ENCODE measurements at places on chromosomes 1 and 21.

DNA sequence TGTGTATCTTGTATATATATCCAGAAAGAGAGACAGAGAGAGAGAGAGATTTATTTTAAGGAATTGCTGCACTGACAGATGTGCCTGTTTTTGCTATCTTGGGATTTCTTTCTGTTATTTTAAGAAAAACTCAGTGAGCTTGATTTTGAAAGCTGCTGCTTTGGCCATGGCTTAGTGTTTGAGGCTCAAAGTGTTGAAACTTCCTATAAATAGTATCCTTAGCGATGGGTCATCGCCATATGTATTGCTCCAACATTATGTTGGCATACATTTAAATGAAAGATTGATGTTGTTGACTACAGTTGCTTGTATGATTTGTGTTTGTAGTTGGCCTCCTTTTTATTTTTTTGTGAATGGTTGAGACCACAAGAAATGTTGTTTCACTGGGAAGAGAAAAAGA, 29.0 kb upstream of the NTPCR start:
- DNase-seq, result no peak

GRCh38 chr1:150365941-150366340, 2.0 kb downstream of the RPRD2 start:
- DNase-seq, result no peak

DNA sequence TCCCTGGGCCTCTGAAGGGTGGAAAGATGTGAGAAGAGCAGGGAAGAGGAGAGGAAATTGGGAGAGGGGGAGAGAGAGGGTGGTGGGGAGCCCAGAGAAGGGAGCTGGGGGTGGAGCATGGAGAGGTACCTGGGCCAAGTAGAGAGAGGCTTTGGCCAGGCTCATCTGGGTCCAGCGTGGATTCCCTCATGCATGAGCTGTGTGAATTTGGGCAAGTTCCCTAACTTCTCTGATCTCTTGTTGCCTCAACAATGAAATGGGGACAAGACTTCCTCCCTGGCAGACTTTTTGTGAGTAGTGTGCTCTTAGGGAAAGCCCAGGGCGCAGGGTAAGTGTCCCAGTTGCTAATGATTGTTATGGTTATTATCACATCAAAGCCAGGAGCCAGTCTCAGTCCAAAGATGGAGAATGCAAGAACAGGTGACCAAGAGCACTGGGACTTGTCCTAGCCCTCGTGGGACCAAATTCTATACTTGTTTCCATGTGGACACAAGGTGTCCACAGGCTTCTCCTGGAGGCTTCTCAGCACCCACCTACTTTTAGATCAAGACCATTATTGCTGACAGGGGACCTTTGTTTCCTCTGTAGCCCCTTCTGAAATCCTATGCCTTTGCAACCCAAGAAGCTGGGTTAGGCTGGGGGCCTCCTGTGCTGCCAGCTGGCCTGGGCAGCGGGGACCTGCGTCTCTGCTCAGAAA, 13.9 kb downstream of the IL6R start:
- no peak for DNase-seq

DNA sequence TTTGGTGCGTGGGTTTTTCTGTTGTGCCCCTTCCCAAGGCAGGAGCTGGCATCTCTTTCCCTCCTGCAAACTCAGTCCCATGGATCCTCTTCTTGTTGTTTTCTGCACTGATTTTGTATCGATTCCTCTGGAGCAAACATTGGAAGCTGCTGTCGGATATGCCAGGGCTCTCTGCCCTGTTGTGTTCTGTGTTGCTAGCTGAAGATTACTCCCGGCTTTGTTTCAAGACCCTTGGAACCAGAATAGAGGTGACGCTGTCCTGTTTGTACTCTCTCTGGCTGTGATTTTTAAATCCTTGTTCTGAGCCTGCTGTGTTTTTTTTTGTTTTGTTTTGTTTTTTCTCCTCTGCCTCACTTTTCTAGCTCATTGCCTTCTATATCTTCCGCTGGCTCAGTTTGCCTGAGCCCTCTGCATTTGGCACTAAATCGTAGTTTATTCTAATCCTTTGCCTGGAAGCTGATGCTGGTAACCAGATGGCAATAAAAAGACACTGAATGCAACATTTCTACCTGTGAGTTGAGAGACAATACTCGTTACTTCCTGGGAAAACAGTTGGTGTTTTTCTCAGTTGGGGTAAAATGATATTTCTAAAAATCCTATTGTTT, 67.0 kb downstream of the BACH1 start:
- no peak for DNase-seq

DNA sequence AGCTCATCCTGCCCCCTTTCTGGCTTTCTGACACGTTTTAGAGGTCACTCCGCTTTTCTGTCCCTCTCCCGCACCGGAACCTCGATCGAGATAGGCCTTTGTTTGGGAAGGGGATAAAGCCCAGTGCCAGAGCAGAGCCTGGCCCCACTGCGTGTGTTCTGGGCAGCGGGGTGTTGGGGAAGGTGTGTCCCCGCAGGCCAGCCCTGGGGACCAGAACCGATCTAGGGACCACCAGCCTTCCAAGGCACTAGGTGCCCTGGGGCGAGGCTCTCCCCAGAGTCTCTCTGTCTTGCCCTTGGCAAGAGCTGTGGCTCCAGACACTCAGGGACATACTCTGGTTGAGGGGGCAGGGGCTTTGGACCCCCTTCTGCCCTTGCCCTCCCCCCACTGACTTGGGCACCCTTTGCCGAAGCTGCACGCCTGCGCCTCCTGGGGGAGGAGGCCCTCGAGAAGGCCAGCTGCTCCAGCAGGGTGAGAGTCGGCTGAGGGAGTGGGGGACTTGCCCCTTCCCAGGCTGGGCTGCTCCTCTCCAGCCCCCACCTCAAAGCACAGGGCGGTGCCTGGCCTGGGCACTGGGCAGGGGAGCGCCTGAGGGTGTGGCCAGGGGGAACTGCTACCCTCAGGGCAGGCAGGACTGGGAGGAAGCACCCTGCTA, 16.4 kb downstream of the PRXL2B start:
- peak; percentile 62 for DNase-seq

DNA sequence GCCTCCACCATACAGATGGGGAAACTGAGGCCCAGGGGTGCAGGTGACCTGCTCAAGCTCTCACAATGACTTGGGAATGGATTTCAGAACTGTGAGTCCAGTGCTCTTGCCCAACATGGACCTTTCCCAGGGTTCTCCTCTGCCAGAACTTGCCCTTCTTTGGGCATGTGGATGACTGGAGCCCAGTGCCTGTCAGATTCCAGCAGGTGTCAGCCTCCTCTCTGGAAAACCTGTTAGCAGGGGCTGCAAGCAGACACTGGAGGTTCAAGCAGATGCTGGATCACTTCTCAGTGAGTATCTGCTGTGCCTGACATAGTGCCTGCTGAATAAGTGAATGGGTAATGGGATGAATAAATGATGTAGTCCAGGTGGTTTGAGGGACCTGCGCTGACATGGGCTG, 314.2 kb upstream of the POU3F1 start:
- no peak for DNase-seq

- DNase-seq, result no peak
Measured at GRCh38 chr1:119926553-119926952, 30.2 kb upstream of the ADAM30 start.

- DNase-seq, result no peak
Measured at GRCh38 chr1:172793823-172794222, 134.9 kb downstream of the FASLG start.

DNA sequence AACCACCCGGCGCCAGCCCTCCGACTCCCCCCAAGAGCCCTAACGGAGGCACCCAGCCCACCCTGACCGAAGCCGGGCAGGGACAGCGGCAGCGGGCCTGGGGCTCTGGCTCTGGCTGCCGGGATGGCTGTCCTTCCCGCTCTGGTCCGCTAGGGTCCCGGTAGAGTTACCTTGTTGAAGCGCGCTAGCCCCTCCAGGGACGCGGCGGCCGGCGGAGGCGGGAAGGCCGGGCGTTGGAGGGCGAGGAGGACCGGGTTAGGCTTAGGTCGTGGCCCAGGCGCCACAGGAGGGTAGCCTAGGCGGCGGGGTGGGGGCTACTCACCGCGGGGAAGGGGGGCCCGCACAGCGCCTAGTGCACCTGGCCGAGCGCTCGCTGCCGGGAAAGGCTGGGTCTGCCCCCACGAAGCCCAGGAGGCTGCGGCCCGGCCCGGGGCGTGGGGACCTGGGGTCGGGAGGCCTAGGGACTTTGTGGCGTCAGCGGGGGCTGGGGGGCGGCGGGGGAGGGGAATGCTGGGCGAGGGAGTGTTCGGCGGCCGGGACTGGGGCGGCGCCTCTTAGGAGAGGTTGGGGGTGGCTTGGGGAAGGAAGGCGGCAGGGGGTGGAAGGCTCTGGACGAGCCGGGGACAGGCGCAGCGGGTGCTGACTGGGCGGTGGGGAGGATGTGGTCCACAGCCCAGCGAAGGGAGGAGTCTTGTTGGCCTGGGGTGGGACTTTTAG, at the start of gene TRIM17:
TRIM17 (minus strand) TSS at position 645 of the 717 bp plus-strand sequence. CDS start 1,789 bp downstream, outside the sequence.
- DNase-seq, result peak; percentile 67

- no peak for DNase-seq
Measured at GRCh38 chr1:208967334-208967733, 616.2 kb upstream of the CAMK1G start.

- DNase-seq, result no peak
Measured at GRCh38 chr1:208308221-208308620, 64.0 kb upstream of the PLXNA2 start.

DNA sequence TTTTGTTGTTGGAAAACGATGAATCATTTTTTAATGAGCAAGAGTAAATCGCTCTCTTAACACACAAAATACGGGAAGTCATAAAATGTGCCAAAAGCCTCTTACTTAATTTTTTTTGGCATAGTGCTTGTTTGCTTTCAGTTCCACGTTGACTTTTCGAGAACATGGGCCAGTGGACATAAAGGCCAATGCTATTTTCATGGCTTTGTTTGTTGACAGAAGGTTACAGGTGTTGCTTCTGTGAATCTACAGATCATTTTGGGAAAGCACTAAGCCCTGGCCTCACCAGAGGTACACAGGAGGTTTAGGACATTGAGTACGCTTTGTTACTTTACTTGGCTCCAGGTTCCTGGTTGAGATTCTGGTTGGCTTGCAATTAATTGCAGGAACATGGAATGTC, 199.4 kb upstream of the HMCN1 start:
- no peak for DNase-seq

GRCh38 chr1:172682812-172683211, 23.9 kb downstream of the FASLG start:
- DNase-seq, result no peak

DNA sequence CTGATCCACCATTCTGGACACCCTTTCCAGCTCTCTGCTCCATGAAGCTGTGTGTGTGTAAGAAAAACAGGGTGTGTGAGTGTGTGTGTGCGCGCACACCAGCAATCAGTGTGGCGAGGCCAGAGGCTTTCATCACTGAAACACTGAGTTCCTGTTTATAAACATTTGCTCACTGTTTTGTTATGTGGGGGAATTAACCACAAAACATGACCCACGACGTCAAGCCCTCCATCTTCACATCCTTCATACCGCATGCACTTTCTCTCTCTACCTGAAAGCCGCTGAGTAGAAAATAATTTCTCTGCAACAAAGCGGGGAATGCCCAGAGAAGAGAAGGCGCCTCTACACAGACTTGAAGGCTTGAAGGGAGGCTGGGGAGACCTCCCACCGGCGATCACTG, 148.9 kb upstream of the IRF2BP2 start:
- no peak for DNase-seq

- DNase-seq, result no peak
Measured at GRCh38 chr21:45128613-45129188, 54.3 kb downstream of the ADARB1 start.

GRCh38 chr1:58981392-58981791, 197.5 kb upstream of the JUN start:
- no peak for DNase-seq

DNA sequence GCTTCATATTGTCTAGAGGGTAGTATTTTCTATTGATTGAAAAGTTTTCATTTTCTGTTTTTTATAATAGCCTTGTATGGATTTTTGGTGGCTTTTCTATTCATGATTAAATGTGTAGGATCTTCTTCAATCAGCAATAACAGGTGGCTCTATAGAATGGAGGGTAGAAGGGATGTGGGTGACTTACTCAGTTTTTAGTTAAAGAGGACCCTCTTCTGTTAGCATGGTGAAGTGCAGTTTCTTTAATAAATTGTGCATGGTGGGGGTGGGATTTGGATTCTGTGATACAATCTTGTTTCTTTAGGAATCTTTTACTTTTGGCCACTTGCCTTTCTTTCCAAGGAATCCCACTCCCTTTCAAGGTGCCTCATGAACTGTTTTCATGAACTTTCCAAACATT, 64.7 kb downstream of the SLC35A3 start:
- no peak for DNase-seq

DNA sequence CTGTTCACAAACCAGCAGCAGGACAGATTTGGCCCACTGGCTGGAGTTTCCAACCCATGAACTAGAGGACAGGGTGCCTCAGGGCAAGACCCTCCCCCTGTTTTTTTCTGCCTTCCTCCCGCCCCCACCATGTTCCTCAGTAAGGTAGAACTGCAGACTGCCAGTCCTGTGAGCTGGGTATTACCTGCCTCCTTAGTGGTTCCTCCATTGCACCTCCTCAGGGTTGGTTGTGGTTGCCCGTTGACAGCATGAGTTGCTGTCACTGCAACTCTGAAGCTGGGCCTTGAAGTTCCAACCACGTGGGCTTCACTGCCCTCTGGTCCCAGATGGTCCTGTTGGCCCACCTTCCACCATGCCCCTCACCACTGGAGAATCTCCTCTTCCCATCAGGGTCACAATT, 28.8 kb downstream of the TENT5C start:
- DNase-seq, result no peak

DNA sequence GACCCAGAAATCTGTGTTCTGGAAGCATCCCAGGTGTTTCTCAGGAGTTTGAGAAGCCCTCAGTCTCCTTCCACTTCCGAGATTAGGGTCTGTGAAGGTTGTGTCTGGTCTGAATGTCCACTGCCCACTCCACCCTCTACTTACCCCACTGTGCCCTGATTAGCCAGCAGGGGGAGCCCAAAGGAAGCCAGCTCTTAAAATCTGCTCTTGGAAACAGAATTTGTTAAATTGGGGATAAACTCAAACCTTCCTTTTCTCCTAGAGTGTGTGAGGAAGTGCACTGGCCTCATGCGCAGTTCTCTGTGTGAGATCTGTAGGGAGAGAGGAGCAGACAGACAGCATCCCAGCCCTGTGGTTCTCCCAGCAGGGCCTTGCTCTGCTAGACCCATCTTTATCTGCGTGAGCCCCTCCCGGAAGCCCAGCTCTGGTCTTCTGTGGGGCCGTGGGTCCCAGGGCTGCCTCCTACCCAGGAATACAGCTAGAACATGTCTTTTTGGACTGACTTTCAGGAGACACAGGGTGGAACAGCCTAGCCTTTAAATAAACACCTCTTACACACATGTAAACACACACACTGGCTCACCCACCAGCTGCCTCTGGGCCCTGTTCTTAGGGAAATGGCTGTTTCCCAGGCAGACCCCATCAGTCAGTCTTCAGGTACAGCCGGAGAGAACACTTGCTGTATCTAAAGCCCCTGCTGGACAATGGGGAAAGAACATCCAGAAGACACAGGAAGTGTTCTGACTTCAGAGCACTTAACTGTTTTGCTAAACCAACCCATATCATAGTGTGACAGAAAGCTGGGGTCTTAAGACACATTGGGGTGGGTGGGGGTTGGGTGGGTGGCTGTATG, 52.2 kb downstream of the SMYD2 start:
- no peak for DNase-seq

DNA sequence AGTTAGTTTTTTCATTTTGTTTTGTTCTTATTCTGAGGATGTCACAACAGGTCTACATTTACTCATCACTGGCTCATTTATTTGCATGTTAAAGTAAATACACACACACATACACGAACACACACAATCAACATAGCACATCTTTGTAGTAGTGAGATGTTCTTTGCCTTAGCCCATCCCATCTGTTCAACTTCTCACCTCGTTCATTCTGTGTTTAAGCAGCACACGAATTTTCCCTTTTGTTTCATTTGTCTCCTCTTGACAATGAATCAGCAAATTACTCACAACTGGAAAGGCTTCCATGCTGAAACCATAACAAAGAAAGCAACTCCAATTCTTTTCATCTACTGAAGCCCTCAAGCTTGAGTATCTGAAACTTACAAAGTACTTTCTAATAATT, 133.3 kb upstream of the CHRM3 start:
- DNase-seq, result no peak

All from suprapubic skin (tissue), 4 donors.